ENCODE measurements at places on chromosomes 7 and 10. TPM values are rescaled to one million over a fixed set of nuclear protein-coding genes. Genes with fewer than 3 reads are reported as not detected.

DNA sequence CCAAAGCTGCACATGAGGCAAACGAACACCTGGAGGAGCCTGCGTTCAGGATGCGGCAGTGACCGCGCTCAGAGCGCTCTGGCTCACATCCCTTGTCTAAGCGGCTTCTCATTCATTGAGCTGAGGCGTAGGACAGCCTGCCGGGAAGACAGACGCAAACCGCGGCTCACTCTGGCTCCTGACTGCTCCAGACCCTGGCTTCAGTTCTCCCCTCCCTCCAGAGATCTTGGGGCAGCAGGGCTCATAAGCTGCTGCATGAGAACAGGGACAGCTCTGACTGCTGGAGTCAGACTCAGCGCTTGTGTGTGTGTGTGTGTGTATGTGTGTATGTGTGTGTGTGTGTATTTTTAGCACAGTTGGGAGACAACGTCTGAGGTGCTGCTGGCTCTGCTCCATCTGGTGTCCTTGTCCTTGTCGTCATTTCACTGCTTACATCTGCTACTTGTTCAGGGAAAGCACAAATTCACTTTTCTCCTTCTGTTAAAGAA, 15.8 kb upstream of the LYZL2 start:
- no peak for DNase-seq
- no peak overlapping the region for H3K4me3 ChIP-seq
- no peaks in the 10 kb centered on the region for H3K27me3 ChIP-seq
- H3K27ac ChIP-seq = no peak overlapping the region

GRCh38 chr7:84704380-84704779, 482.5 kb downstream of the SEMA3D start:
- no peaks in the 10 kb centered on the region for H3K4me1 ChIP-seq
- no peak overlapping the region for H3K4me3 ChIP-seq

DNA sequence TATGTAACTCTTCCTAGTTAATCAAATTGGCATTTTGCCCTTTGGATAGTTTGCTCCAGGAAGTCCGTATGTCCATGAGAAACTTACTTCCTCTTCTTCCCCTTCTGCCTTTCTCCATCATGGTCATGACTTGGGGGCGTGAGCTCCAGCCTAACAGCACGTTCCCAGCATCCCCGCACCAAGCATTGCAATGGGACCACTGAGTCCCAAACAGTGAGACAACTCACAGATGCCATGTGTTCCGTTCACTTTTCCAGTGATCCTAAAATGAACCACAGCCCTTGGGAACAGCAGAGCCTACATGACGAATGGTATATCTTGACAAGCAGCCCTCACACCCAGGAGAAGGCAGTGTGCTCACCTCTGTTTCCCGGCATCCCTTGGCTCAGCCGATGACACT, 10.7 kb downstream of the BTBD16 start:
- no peaks in the 10 kb centered on the region for H3K4me1 ChIP-seq
- no peaks in the 10 kb centered on the region for H3K27me3 ChIP-seq
- no peaks in the 10 kb centered on the region for H3K36me3 ChIP-seq
- no peak for DNase-seq
- H3K27ac ChIP-seq = no peak overlapping the region
- no peak overlapping the region for H3K4me3 ChIP-seq

ADRA2A gene
- 13.3 TPM for total RNA-seq
